ENCODE measurements at places on chromosomes 5 and 9.

DNA sequence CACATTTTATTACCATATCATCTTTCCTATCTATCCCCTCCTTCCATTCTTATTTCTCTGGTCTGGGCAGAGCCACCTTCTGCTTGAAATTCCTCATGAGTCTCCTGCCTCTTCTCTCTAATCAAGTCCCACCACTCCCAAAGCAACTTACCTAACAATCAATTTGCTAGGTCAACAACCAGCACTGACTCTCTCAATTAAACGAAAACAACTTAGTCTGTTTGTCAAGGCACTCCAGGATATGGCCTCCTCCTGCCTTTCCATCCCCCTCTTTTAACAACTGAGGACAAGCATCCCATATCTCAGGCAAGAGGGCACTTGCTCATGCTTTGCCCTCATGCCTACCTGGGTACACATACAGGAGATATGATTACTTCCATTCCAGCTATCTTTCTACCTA, 47.4 kb downstream of the HCN1 start:
- no peak for DNase-seq

DNA sequence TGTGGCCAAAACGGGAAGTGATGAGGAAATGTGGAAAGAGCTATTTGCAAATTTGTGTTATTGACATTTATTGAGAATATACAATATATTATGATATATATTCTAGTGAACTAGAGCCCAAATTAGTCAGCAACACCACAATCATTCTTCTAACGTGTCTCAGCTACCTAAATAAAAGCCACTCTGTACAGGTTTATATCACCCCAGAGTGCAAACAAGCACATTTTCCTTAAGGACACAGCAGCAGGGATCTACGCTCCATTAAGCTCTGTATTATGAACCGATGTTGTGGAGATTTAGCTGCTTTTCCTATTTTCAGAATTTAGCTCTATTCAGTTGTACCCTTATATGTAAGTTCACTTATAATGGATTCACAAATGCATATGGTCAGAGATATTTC, 77.9 kb downstream of the CDH18 start:
- no peak for DNase-seq

DNA sequence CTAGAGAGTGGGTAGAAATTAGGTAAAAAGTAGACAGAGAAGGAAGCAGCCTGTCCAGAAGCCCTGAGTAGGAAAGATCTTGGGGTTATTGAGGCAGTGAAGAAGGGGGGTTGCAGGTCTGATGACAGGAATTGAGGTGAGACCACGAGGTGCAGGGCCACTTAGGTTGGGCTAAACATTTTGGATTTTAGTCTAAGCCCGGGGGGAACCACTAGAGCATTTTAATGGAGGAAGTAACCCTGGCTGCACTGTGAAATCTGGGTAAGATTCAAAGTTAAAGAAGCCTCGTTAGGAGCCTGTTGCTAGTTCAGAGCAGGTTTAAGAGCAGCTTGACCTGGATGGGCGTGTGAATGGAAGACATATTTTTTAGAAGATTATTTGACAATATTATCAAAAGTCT, 38.3 kb downstream of the MAP3K1 start:
- no peak for DNase-seq

DNA sequence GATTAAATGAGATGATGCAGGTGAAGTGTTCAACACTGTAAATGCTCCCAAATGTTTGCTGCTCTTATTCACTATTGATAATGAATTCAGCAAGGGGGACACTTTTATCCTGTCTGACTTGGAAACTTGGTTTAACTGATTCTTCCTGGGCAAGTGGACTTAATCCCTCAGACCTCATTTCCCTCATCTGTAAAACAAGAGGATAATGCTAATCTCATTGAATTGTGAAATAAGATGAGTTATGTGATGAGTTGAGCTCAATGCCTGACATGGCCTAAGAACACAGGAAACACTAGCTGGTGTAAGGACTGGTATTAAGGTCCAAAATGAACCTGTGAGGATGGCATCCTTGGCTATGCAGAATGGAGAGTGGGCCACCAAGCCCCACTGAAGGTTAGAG, 23.3 kb downstream of the TNFSF15 start:
- no peak for DNase-seq

DNA sequence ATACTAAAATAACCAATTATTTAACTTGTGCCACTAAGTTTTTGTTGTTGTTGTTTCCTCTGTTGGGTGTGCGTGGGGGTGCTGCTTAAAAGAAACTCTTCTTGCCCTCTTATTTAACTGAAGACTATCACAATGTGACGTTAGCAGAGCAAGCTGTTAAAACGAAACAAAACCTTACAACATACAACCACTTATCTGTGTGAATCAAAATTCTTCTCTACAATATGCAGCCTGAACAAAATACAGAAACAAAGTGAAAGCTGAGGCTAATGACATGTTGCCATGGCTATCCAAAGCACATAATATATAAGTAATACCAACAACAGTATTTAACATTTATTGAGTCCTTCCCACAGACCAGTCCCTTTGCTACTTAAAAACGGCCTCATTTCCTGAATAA, 291.0 kb downstream of the FBXL17 start:
- no peak for DNase-seq

- DNase-seq = no peak
Measured at GRCh38 chr5:12245429-12245828, 341.2 kb upstream of the CTNND2 start.

DNA sequence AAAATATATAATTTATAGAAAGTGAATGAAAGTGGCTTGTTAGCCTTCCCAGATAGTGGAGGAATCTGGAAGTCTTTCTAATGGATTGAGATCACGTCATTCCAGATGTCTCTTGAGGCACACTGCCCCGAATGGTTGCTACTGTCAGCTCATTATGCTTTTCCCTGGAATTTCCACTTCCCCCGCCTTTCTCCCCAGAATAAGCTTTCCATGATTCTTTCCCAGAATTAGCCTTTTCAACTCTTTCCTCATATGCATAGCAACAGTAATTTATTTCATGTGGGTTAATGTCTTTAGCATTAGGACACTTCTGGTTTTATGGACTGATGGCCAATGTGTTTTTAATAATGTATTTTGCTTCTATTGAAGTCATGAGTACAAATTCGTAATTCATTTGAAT, 81.5 kb downstream of the PALM2AKAP2 start:
- DNase-seq = peak; percentile 93

- DNase-seq = no peak
Measured at GRCh38 chr5:33346534-33346933, 94.2 kb upstream of the TARS1 start.

DNA sequence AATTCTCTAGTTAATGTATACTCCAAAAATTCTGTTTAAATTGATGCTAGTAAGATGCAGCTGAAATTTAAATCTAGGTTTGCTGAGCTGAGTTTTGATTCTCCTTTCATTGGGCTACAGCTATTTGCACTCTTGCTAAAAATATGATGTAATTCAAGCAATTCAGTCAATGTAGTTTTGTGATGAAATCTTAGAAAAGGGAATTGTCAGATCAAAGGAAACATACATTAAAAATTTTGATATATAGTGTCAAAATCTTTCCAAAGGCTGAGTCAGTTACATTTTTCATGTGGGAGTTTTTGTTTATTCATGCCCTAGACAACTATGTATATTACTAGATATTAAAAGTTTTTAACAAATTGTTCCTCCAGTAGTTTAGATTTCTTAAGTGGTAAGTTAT, 334.9 kb upstream of the DAB2 start:
- peak; percentile 54 for DNase-seq

DNA sequence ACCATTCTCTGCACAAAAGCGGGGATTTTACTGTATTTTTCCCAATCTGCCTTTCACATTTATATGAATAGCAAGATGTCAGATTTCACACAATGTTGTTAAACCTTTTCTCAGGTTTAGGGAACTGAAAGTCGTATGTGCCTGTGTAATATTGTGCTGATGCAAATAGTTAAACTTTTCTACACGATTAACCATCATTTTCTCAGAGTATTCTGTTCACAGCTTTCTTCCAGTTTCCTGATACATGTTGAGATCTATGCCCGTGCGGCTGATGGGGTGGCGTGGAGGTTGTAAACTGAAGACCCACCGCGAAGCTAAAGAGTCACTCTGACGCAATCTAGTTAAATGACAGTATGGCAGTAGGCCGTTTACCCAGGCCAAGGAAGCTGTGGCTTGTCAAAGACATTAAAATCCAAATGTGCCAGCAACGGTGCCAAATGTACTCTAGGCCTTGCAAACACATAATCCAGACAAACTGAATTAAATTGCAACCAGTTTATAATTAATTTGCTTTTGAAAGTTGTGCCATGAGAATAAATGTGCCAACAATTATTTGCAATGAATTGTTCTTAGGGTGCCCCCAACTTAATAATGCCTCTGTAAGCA, 145.7 kb downstream of the EBF1 start:
- peak; percentile 47 for DNase-seq

GRCh38 chr5:38045446-38045845, 205.6 kb upstream of the GDNF start:
- no peak for DNase-seq

- DNase-seq = no peak
Measured at GRCh38 chr5:135568246-135568645, 10.5 kb downstream of the CXCL14 start.

- DNase-seq = no peak
Measured at GRCh38 chr9:138043411-138044345, 166.1 kb downstream of the CACNA1B start.
